ENCODE measurements at places on chromosomes 1 and 21. TPM values are rescaled to one million over a fixed set of nuclear protein-coding genes. Genes with fewer than 3 reads are reported as not detected.
A peak's percentile ranks its signal among the peaks of the same experiment; 100 is the strongest.

CAPN8 gene
- 70.6 TPM for total RNA-seq

FCGR1A gene
- 65.3 TPM for total RNA-seq

DNA sequence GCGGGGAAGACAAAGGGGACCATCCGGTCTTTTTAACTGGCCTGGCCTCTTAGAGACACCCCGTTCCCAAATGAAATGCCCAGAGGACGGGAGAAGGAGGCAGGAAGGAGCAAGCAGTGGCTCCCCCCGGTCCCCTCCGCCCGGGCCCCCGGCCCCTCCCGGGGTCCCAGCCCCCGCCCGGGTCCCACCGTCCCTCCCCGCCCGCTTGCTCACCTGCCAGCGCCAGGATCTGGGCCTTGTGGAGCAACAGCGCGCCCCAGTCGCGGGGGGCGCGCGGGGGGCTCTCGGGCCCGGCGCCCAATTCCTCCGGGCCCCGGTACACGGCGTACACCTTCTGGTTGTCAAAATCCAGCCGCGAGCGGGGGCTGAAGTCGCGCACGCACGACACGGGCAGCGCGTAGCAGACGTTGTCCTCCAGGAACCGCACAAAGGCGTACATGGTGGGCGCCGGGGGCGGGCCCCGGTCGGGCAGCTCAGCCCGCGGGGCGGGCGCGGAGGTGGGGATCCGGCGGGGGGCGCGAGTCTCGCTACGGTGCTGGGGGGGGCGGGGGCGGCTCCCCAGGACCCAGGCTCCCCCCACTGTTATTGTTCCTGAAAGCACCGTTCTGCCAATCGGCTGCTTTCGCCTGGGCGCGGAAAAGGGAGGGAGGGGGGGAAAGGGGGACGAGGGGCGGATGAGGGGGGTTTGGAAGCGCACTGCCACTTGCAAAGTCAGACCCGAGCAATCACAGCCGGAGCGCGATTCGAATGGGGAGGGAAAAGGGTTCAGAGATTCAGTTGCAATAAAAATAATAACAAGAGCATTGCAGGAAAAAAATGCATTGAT, at the start of gene BEND5:
Gene BEND5 (minus strand): TSS at position 499 of the 826 bp plus-strand sequence. CDS start 60 bp downstream, at position 439.
- DNase-seq: peak; percentile 61

GRCh38 chr1:207486198-207486597, 9.8 kb upstream of the CR1 start:
- no peak for DNase-seq
